Activated CD8-positive, alpha-beta memory T cell treated with anti-CD3 and anti-CD28 coated beads for 48 hours (primary cell): ENCODE measurements at places on chromosomes 2 and 18.

GRCh38 chr2:241929551-241930490 is 60.3 kb downstream of the RTP5 start:
- no peak for DNase-seq

DNA sequence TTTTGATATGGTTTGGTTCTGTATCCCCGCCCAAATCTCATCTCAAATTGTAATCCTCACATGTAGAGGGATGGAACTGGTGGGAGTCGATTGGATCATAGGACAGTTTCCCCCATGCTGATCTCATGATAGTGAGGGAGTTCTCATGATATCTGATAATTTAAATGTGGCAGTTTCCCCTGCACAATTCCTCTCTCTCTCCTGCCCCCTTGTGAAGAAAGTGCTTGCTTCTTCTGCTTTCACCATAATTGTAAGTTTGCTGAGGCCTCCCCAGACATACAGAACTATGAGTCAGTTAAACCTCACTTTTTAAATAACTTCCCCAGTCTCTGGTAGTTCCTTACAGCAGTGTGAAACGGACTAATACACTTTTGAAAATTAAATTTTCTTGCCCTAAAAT is 12.3 kb upstream of the KCNJ3 start:
- DNase-seq = no peak

DNA sequence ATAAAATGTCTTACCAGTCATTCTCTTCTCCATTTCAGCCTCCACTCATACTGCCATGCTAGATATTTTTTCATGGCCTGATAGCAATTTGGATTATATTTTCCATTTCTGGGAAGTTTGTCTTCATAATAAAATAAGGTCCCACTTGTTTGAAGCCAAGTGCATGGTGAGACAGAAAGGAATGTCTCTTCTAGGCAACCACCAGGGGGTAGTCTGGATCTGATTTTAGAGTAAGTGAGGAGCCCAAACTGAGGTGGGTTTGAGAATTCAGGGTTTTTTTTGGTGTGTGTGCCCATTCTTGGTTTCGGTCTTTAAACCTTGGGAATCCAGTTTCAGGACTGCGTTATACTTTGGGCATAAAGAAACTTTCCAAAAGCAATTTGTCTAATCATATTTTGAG is 315.5 kb downstream of the RPRM start:
- no peak for DNase-seq

GRCh38 chr18:33669589-33669988 is 91.6 kb downstream of the ASXL3 start:
- DNase-seq = no peak

DNA sequence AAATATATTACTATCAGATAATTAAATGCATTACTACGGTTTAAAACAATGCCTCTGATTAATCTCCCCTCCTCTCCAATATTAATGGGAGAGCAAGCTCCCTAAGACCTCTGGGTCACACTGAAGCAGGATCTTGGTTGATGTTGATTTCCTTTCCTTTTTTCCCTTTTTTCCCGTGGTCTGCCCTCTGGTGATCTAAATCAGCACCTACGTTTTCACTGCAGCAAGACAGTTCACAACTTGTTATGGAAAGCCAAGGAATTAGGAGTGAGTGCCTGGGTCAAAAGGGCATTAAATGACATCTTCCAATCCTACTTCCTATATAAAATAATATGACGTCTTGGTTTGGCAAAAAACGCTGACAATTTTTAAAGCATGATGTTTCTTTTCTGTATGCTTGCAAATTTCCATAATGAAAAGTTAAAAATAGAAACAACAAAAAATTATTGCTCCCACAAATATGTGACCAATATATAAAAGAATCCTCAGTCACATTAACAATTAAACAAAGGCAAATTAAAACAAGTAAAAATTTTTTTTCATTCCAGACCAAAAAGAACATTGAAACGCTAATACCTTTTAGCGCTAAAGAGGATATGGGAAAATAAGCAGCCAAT is 7.9 kb upstream of the CFAP36 start:
- no peak for DNase-seq

DNA sequence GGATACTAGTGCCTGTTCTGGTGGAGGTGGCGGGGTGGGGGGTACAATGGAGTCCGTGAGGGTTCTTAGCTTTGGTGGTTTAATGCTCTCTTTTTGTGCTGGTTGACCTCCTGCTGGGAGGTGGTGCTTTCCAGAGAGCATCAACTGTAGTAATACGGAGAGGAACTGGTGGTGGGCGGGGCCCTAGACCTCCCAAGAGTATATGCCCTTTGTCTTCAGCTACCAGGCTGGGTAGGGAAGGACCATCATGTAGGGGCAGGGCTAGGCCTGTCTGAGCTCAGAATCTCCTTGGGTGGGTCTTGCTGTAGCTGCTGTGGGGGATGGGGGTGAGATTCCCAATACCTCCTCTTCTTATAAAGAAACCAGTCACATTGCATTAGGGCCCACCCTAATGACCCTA is 27.1 kb downstream of the CAMKMT start:
- no peak for DNase-seq

DNA sequence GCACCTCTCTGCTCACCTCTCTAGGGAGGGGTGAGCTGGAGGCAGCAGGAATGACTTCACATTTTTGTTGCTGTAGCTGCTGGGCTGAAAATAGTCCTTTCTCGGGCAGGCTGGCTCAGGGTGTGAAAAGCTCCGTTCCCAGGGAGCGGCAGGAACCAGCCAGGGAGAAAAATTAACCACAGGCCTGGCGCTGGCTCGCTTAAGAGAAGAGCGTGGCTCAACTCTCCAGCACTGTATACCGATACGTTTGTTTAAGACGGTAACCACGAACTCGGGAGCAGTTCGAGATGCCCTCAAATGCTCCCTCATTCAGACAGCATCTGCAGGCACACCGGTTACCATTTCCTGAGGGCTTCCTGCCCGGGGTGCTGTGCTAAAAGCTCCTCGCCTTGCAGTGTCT is 129.6 kb downstream of the CELF4 start:
- no peak for DNase-seq

DNA sequence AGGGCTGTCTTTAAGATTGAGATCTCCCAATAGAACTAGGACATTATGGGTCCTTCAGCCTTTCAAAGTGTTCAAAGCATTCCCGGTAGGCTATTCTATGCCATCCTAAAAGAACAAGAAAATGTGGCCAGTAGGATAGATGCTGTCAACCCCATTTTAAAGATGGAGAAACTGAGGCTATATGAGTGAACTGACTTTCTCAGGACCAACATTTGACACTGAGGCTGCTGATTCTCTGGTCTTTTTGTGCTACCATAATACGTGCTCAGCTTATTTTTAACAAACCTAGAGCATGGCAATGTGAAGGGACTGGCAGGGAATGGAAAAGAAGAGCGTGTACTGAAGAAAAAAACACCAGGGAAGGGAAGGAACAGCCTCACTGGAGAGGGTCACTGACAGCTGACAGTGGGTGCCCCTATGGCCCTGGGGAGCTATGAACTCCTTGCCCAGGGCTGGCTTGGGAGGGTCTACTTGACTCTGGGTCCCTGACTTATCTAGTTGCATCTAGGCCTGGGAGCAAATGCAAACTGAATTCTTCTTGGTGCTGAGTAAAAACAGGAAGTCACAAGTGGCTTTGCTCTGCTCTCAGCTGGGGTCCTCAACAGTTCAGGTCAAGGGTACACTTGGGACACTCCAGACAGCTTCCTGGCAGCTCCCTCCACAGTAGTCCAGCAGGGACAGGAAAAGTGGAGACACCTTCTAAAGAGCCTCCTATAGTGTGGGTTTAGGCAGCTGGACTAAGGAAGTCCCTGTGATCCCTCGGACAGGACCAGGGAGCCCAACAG is 2.3 kb downstream of the CYRIA start:
- no peak for DNase-seq

- DNase-seq = no peak
These were observed 423.7 kb downstream of the TGIF1 start for GRCh38 chr18:3873698-3874097.

DNA sequence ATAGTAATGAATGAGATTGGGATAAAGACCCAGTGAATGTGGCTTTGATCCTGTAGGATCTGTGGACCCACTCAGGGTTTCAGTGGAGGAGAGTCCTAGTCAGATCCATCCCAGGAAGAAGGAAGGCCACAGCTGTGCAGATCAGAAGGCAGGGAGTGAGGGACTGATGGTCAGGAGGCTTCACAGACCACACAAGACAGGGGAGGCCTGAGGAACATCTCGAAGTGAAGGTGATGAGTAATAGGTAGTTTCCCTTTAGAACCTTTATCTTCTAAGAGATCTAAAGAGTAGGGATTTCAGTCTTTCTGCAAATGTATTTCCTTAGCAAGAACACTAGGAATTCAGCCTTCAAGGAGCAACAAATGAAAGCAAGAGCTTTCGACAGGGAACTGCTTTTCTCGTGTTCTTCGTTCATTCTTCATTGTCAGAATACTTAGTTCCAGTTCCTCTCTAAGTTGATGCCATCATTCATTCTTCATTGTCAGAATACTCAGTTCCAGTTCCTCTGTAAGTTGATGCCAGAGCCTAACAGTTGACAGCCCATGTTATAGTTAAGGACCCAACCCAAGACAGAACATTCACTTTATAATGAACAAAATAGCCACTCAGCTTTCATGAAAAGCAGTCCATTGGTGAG is 150.2 kb upstream of the EPAS1 start:
- DNase-seq = no peak

DNA sequence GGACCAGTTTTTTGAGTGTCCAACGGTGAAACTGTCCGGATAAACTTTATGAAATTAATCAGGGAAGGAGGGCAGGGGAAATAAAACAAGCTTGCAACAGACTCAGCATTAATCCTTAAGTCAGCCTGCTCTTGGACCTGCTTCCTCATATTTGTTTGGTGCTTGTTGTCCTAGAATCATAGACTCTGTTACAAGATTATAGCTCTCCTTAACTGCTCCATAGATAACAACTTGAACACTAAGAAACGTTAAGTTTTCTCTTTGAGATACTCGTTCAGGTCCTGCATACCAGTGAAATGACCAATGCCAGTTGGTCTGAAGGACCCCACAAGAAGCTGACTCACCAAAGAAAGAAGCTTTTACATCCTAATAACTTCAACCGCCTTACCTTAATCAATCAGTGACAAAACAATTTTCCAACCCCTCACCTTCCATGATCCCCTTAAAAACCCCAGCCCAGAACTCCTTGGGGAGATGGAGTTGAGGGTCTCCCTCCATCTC is 493.2 kb downstream of the PID1 start:
- no peak for DNase-seq

- no peak for DNase-seq
These were observed 43.0 kb downstream of the CROCC2 start for GRCh38 chr2:240948905-240949790.

GRCh38 chr2:128604045-128604444 is 285.4 kb upstream of the HS6ST1 start:
- no peak for DNase-seq

DNA sequence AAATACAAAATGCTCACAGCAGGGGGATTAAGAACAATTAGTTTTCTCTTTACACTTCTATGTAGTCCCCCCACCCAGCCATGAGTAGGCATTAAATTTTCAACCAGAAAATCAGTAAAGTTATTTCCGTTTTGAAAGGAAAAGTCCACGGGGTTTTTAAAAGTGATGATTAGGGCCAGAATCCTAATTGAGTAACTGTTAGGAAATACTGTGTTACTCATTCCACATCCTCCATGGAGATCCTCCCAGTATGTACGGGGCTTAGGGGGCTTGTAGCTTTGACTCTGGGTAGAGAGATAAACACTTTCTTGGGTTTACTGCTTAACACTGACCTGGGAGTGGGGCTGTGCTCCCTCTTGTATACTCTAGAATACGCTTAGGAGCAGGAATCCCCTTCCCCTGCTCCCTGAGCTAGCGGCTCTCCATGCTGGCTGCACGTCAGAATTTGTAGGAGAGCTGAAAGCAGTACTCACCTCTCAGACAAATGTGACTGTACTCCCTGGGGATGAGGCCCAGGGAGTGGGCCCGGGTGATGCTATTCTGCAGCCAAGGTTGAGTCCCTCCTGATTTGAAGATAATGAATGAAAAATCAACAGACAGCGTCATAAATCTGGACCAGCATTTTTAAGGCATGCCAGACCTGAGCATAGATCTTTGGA is 100.5 kb downstream of the SLC4A3 start:
- no peak for DNase-seq

DNA sequence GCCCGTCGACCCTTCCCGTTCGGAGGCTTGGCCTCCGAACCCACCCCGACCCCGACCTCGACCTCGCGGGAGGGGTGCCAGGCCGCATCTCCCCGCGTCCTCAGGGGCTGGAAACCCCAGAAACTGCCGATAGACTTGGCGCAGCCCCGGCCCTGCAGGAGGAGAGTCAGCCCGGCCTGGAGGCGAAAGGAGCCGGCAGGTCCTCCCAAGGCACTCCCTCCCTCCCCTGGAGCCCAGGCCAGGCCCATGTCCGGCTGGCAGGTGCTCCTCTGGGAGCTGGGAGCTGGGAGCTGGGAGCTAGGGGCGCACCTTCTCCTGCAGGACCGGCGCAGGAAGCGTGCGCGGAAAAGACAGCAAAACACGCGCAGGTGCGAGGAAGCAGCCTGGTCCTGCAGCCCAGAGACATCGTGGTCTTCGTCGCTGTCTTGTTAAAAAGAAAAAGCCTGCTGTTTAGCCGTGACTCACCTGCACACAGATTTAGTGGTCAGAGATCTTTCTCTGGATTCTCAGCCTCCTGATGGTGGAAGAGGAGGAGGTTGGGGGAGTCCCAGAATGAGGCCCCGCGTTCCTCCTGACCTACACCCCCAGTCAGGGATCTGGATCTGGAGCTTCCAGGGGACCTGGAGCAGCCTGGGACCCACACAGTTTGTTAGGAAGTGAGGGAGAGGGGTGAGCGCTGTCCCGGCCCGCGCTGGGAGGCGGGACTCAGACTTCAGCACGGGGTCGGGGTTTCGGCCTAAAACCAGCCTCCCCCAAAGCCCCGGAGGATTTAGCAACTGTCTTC is 660 bp upstream of the MBP start:
- DNase-seq = no peak

DNA sequence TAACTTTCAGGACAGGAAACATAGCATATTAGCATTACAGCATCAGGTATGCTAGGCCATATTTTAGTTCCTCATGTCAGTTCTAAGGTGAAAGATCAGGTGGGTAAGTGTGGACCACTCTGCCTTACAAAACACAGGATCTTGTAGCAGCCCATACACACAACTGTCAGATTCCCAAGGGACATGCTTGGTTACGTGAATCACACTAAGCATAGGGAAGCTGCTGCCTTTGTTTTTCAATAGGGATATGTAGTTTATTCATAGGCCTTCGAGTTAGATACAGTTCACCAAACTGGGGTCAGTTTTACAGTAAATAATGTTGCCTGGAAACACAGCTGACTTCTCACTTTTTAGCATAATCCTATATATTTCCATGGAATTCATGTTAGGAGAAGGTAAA is 116.1 kb upstream of the OTX1 start:
- no peak for DNase-seq

GRCh38 chr2:149021271-149021719 is 17.2 kb upstream of the LYPD6B start:
- DNase-seq = no peak

GRCh38 chr2:240247868-240248720 is 107.6 kb upstream of the OTOS start:
- DNase-seq = no peak

GRCh38 chr2:102304711-102305611 is 6.4 kb upstream of the IL1RL1 start:
- no peak for DNase-seq

- DNase-seq = no peak
These were observed 74.7 kb downstream of the TNFRSF11A start for GRCh38 chr18:62399781-62400308.

- DNase-seq = no peak
These were observed 78.4 kb downstream of the DTNB start for GRCh38 chr2:25594991-25595390.
